ENCODE measurements at places on chromosomes 1 and 21. TPM values are rescaled to one million over a fixed set of nuclear protein-coding genes. Genes with fewer than 3 reads are reported as not detected.

The LCE1C gene
- polyA plus RNA-seq, result not detected

The VWA5B1 gene
- not detected for polyA plus RNA-seq

The TCHH gene
- polyA plus RNA-seq, result 0.07 TPM

The ILDR2 gene
- polyA plus RNA-seq, result not detected

The KCNK2 gene
- 0.07 TPM for polyA plus RNA-seq

The PADI1 gene
- 2.0 TPM for polyA plus RNA-seq

The KRTAP19-8 gene
- polyA plus RNA-seq, result not detected

The GBP4 gene
- not detected for polyA plus RNA-seq

The NPR1 gene
- 0.96 TPM for polyA plus RNA-seq

The ISG15 gene
- 11.2 TPM for polyA plus RNA-seq

The KRTAP20-1 gene
- polyA plus RNA-seq, result not detected

The LIPI gene
- not detected for polyA plus RNA-seq

The TDRD5 gene
- polyA plus RNA-seq, result 0.29 TPM

Data from A549 (cell line).